ENCODE measurements at places on chromosomes 1 and 21. TPM values are rescaled to one million over a fixed set of nuclear protein-coding genes. Genes with fewer than 3 reads are reported as not detected.
A peak's percentile ranks its signal among the peaks of the same experiment; 100 is the strongest.

- H3K4me3 ChIP-seq: no peak overlapping the region
Measured at GRCh38 chr1:203556047-203556851, 62.3 kb downstream of the OPTC start.

- no peaks in the 10 kb centered on the region for H3K27me3 ChIP-seq
- H3K4me1 ChIP-seq: peaks cover 82% of the 10 kb centered on the region
- H3K36me3 ChIP-seq: peaks cover 21% of the 10 kb centered on the region
Measured at GRCh38 chr1:32767156-32767555, 50.0 kb downstream of the YARS1 start.

DNA sequence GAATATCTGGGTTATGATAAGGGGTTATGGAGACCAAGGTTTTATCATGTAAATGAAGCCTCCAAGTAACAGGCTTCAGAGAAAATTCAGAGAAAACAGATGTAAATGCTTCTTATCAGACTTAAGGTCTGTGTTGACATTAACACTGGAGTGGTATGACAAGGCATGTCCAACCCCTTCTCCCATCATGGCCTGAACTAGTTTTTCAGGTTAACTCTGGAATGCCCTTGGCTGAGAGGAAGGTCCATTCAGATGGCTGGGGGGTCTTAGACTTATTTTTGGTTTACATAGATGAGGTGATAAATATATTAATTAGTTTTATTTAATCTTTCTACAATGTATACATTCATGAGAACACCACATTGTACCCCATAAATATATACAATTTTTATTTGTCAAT, 399.6 kb downstream of the TBX15 start:
- no peaks in the 10 kb centered on the region for H3K27me3 ChIP-seq
- H3K36me3 ChIP-seq: no peaks in the 10 kb centered on the region
- H3K4me1 ChIP-seq: no peaks in the 10 kb centered on the region
- H3K4me3 ChIP-seq: no peak overlapping the region
- DNase-seq: no peak

DNA sequence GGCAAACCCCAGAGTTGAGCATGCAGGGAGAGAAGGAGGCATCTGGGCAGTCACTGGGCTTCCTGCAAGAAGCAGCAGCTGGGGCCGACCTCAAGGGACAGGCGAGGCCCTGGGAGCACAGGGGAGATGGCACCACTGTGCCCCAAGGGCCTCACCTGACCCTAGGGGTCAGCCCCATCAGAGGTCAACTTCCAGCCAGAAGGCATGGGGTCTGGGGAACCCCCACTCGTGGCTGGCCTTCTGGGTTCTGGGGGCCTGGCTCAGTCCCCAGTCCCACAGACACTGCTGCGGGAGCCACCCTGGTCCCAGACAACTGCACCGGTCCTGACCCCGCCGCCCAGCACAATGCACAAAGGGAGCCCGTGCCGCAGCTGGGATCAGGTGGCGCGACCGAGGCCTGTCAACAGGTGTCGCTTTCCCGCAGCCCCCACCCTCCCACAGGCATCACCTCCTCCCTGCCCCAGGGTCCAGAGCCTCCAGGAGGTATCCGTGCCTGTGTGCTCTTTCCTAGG, 6.2 kb downstream of the WNT9A start:
- H3K4me3 ChIP-seq: no peak overlapping the region
- no peaks in the 10 kb centered on the region for H3K27me3 ChIP-seq
- H3K36me3 ChIP-seq: no peaks in the 10 kb centered on the region

DNA sequence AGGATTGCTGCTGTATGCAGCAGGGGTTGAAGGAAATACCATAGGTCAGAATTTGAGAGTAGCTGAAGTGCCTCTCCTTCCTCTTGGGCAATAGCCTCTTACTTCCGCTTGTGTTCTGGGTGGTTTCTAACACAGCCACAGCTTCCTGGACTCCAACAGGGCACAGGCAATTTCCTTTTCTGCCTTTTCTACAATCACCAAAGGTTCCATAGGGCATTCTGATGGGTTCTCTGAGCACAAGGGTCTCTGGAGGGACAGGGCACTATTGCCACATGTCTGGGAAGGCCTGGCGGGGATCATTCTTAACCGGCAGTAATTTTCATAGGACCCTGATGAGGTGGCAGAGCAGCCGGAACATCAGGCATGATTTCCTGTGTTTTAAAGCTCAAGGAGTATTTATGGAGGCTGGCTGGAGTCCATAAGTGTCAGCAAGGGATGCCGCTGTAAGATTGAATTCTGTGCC, 5.5 kb upstream of the AGTRAP start:
- no peaks in the 10 kb centered on the region for H3K27me3 ChIP-seq
- no peak for DNase-seq
- H3K27ac ChIP-seq: no peak overlapping the region

- no peaks in the 10 kb centered on the region for H3K4me1 ChIP-seq
- H3K27me3 ChIP-seq: no peaks in the 10 kb centered on the region
- no peaks in the 10 kb centered on the region for H3K36me3 ChIP-seq
- DNase-seq: no peak
Measured at GRCh38 chr1:162753001-162753658, 37.4 kb upstream of the HSD17B7 start.

GRCh38 chr1:63731117-63732043, 42.4 kb upstream of the ROR1 start:
- H3K4me3 ChIP-seq: peak overlapping the region; percentile 23
- H3K27ac ChIP-seq: peak overlapping the region; percentile 67
- H3K36me3 ChIP-seq: no peaks in the 10 kb centered on the region
- H3K4me1 ChIP-seq: peaks cover 25% of the 10 kb centered on the region

GRCh38 chr1:75722966-75723365, 1.5 kb upstream of the ACADM start:
- no peaks in the 10 kb centered on the region for H3K36me3 ChIP-seq
- peaks cover 17% of the 10 kb centered on the region for H3K4me1 ChIP-seq
- H3K4me3 ChIP-seq: peak overlapping the region; percentile 90
- no peak overlapping the region for H3K27ac ChIP-seq
- no peaks in the 10 kb centered on the region for H3K27me3 ChIP-seq

GRCh38 chr21:26195708-26196107, 25.1 kb upstream of the APP start:
- no peak overlapping the region for H3K4me3 ChIP-seq
- H3K4me1 ChIP-seq: no peaks in the 10 kb centered on the region
- no peaks in the 10 kb centered on the region for H3K27me3 ChIP-seq
- H3K36me3 ChIP-seq: no peaks in the 10 kb centered on the region
- no peak overlapping the region for H3K27ac ChIP-seq
- no peak for DNase-seq

DNA sequence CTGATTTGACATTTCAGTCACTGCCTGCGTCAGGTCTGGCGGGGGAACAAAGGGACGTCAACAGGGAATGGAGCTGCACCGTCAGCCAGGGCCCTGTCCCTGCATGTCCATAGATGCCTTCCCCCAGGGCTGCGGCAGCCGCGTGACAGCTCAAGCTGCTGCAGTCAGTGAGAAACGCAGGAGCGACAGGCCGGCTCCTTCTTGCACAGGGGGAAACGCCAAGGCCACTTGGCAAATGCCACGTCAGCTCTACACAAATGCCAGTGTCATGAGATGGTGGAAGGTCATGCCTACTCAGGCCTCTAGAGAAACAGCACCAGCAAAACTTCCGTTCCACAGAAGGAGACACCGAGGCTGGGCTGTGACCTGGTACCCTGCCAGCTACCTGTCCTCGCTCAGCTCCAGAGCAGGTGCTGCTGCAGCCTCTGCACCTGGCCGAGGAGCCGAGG, 37.7 kb downstream of the SYF2 start:
- H3K27me3 ChIP-seq: peaks cover 4% of the 10 kb centered on the region
- H3K4me1 ChIP-seq: no peaks in the 10 kb centered on the region
- no peak overlapping the region for H3K4me3 ChIP-seq
- no peak for DNase-seq
- no peak overlapping the region for H3K27ac ChIP-seq
- H3K36me3 ChIP-seq: no peaks in the 10 kb centered on the region

DNA sequence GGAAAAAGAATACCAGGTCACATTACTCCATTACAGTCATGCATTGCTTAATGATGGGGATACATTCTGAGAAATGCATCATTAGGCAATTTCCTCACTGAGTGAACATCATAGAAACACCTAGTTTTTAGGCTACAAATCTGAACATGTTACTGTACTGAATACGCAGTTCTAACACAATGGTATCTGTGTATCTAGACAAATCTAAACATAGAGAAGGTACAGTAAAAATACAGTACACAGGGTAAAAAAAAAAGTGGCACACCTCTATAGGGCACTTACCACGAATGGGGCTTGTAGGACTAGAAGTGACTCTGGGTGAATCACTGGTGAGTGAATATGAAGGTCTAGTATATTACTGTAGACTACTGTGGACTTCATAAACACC, 115.7 kb downstream of the AKT3 start:
- no peaks in the 10 kb centered on the region for H3K27me3 ChIP-seq
- no peaks in the 10 kb centered on the region for H3K36me3 ChIP-seq
- H3K4me1 ChIP-seq: no peaks in the 10 kb centered on the region
- H3K4me3 ChIP-seq: no peak overlapping the region
- DNase-seq: no peak

- H3K4me1 ChIP-seq: no peaks in the 10 kb centered on the region
- H3K4me3 ChIP-seq: no peak overlapping the region
- H3K27me3 ChIP-seq: peaks cover 10% of the 10 kb centered on the region
- DNase-seq: no peak
Measured at GRCh38 chr1:47763591-47764171, 233.5 kb downstream of the TRABD2B start.

- no peaks in the 10 kb centered on the region for H3K4me1 ChIP-seq
- H3K4me3 ChIP-seq: no peak overlapping the region
- DNase-seq: no peak
- no peak overlapping the region for H3K27ac ChIP-seq
Measured at GRCh38 chr21:17295997-17296396, 216.8 kb upstream of the CXADR start.

- H3K27me3 ChIP-seq: no peaks in the 10 kb centered on the region
- no peak overlapping the region for H3K27ac ChIP-seq
- peaks cover 44% of the 10 kb centered on the region for H3K4me1 ChIP-seq
- no peak for DNase-seq
- no peak overlapping the region for H3K4me3 ChIP-seq
Measured at GRCh38 chr1:115529216-115529897, 112.4 kb upstream of the VANGL1 start.

- H3K36me3 ChIP-seq: no peaks in the 10 kb centered on the region
- H3K27ac ChIP-seq: no peak overlapping the region
- no peaks in the 10 kb centered on the region for H3K27me3 ChIP-seq
- H3K4me3 ChIP-seq: no peak overlapping the region
- H3K4me1 ChIP-seq: peaks cover 9% of the 10 kb centered on the region
Measured at GRCh38 chr1:109488201-109488600, 4.5 kb downstream of the ATXN7L2 start.

GRCh38 chr1:10629091-10629815, 154.5 kb downstream of the PEX14 start:
- no peaks in the 10 kb centered on the region for H3K4me1 ChIP-seq
- no peak for DNase-seq
- H3K36me3 ChIP-seq: no peaks in the 10 kb centered on the region
- H3K27ac ChIP-seq: no peak overlapping the region
- H3K4me3 ChIP-seq: no peak overlapping the region
- H3K27me3 ChIP-seq: no peaks in the 10 kb centered on the region

- no peak for DNase-seq
- no peaks in the 10 kb centered on the region for H3K27me3 ChIP-seq
- H3K27ac ChIP-seq: no peak within 1 kb of the TSS
Measured at GRCh38 chr1:239386453-239387303, at the start of gene CHRM3. CHRM3 (plus strand) TSS chr1:239386568; CDS start chr1:239907452, 520,884 bp downstream.

DNA sequence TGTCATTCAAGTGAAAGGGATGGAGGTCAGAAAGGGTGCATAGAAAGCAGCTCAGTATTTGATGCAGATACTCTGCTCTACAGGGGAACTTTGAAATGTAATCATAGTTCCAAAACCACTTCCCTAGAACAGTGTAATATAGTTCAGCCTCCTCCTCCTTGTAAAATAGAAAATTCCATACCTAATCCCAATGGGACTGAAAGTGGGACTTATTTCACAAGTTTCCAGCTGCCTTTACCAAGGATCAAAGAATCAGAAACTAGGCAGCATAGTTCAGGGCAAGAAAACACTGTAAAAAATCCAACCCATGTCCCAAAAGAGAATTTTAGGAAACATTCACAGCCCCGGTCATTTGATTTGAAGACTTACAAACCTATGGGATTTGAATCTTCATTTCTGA, 8.1 kb upstream of the TMCO2 start:
- peaks cover 38% of the 10 kb centered on the region for H3K36me3 ChIP-seq
- H3K27ac ChIP-seq: no peak overlapping the region
- no peak for DNase-seq
- H3K4me1 ChIP-seq: peaks cover 24% of the 10 kb centered on the region

GRCh38 chr1:85274969-85275453, 1.4 kb downstream of the BCL10 start:
- peaks cover 34% of the 10 kb centered on the region for H3K36me3 ChIP-seq
- no peak for DNase-seq
- H3K4me1 ChIP-seq: peaks cover 54% of the 10 kb centered on the region
- H3K27ac ChIP-seq: peak overlapping the region; percentile 86
- H3K4me3 ChIP-seq: peak overlapping the region; percentile 92
- no peaks in the 10 kb centered on the region for H3K27me3 ChIP-seq

DNA sequence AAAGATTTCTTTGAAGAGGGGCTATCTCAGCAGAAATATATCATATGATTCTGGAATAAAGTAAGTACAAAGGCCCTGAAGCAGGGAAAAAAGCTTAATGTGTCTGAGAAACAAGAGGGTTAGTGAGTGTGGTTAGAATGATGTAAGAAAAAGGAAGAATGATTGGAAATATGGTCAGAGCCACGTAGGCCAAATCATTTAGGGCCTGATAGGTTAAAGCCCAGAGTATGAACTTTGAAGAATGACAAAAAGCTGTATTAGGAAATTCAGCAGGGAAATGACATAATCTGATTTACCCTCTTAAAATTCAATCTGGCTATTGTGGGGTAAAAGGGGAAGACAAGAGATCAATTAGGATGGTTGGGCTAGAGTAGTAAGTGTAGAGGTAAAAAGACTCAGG, 69.0 kb upstream of the MUTYH start:
- no peak for DNase-seq
- no peak overlapping the region for H3K27ac ChIP-seq
- H3K36me3 ChIP-seq: no peaks in the 10 kb centered on the region
- no peaks in the 10 kb centered on the region for H3K27me3 ChIP-seq

DNA sequence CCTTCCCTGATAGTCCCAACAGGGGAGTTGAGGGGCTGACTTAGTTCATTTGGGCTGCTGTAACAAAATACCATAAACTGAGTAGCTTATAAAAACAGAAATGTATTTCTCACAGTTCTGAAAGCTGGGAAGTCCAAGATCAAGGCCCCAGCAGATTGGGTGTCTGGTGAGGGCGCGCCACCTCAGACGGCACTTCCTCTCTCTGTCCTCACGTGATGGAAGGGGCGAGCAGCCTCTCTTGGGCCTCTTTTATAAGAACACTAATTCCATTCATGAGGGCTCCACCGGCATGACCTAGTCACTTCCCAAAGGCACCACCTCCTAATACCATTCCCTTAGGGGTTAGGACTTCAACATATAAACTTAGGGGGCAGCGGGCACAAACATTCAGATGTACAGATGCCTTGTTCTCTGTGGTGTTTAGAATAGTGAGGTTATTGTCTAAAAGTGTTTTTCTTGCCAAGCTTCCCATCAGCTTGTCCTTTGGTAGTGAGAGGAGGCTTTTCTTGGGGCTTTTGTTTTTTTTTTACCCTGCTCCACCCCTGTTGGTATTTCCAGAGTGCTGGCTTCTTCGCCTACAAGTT, 20.3 kb downstream of the NIPAL3 start:
- DNase-seq: no peak
- H3K4me3 ChIP-seq: no peak overlapping the region
- no peaks in the 10 kb centered on the region for H3K27me3 ChIP-seq
- H3K4me1 ChIP-seq: no peaks in the 10 kb centered on the region

Gene LCE1A
- total RNA-seq: not detected

Gene C8B
- total RNA-seq: not detected

Gene LRRC7
- total RNA-seq: not detected

Gene C1orf116
- total RNA-seq: 30.2 TPM

Gene CCDC185
- total RNA-seq: not detected

Gene FCGR1A
- not detected for total RNA-seq

Gene MUL1
- 21.9 TPM for total RNA-seq

Gene C1orf226
- total RNA-seq: 11.3 TPM

Gene ATF6
- total RNA-seq: 19.5 TPM
